GM23338 (cell line): ENCODE measurements at places on chromosomes 4 and X.

GRCh38 chr4:5524446-5525299 lies 183.7 kb downstream of the EVC2 start:
- peak; percentile 8 for DNase-seq

DNA sequence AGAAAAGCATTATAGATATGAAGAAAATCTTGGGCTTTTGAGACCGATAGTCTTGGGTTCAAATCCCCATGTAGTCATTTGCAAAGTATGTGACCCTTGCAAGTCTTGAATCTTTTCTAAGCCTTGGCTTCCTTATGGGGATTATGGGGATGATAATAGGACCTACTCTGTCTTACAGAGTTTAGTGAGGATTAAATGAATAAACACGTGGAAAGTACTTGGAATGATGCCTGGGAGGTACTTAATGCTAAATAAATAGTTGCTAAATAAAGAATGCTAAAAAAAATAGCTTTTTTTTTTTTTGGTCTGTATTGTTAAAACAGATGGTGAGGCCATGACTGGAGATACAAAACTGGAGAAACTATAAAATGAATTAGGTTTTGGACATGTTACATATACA lies 292.7 kb downstream of the GPAT3 start:
- DNase-seq = no peak

- DNase-seq = no peak
Observed at GRCh38 chrX:48933757-48934156, 14.9 kb upstream of the PIM2 start.

DNA sequence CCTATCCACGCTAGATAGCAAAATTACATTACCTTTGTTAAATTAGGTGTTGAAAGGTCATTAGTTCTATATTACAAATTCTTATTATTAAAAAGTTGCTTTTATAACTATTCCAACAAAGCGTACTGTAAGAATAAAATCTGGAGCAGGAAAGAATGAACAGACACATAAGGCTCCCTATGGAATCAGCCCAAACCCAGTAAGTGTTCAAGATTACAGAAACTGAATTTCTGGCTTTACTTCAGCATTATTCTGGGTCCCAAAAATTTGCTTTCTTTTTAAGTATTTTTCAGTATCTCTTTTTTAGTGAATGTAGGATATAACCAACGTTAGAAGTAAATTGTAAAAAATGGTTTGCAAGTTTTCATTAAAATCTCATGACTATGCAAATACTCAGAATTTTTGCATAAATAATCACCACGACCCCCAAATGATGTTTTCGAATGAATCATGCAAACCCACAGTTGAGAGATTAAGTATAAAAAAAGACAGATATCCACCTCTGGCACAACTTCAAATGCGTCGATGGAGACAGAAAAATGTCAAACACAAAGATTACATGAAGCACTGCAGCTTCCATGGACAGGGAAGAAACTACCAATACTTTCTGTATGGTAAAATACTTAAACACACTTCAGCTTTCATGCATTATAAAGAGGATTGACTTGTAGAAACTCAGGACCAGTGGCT lies 238.5 kb downstream of the RASL11B start:
- no peak for DNase-seq

DNA sequence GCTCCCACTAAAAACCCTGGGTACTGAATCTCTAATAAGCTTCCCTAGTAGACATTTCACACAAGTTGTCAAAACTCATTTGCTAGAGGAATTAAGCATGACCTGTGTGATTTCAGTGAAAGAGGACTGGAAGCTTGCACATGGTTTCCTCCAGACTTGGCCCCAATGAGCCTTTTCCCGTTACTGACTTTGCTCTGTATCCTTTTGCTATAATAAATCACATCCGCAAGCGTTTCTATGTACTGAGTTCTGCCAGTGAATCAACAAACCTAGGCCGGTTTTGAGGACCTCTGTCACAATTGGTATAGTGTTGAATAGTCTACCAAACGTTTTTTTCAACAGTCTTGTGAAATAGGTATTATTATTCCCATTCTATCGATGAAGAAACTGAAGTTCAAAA lies 8.2 kb downstream of the ATP11C start:
- no peak for DNase-seq

- DNase-seq = no peak
Observed at GRCh38 chr4:7807351-7807921, 132.2 kb downstream of the AFAP1 start.

- DNase-seq = no peak
Observed at GRCh38 chrX:392575-392846, 5.8 kb upstream of the PPP2R3B start.

- DNase-seq = no peak
Observed at GRCh38 chrX:42567268-42567667, 210.7 kb downstream of the PPP1R2C start.

- DNase-seq = no peak
Observed at GRCh38 chr4:43567644-43568043, 675.1 kb downstream of the GRXCR1 start.

- peak; percentile 83 for DNase-seq
Observed at GRCh38 chr4:109406337-109406931, 27.2 kb upstream of the SEC24B start.

DNA sequence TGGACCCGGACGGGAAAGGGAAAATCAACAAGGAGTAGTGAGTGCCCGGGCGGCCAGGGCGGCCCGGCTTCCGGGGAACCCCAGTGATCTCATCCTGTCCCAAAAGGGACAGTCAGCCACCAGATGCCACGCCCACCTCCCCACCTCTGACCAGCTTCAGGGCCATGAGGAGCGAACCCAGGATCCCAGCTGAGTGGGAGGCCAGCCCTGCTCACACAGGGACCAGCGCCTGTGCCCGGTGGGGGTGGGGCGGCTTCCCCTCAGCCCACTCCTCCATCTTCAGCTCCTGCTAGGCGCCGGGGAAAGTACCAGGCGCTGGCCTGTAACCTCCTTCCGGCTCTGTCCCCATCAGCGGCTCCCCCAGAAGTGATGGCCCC lies 6.2 kb downstream of the MYL5 start:
- peak; percentile 64 for DNase-seq

GRCh38 chrX:19198473-19198872 lies 76.2 kb upstream of the ADGRG2 start:
- no peak for DNase-seq

- DNase-seq = peak; percentile 62
Observed at GRCh38 chrX:41781500-41781899, 57.5 kb downstream of the GPR82 start.

DNA sequence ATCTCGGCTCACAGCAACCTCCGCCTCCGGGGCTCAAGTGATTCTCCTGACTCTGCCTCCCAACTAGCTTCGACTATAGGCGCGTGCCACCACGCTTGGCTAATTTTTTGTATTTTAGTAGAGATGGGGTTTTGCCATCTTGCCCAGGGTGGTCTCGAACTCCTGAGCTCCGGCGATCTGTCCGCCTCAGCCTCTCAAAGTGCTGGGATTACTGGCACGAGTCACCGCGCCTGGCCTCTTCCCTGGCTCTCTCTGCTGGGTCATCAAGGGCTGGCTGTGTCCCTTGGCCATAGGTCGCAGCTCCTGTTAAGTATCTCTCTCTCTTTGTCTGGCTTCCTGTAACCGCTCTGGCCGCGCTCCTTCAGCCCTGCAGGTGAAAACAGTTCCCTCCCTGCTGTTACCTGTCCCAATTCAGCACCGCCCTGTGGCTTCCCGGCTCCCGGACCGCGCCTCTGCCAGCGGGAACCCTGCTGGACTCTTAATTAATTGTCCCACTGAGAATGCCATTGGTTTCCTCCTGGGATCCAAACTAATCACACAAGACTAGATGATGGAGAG lies 1.3 kb upstream of the RGS12 start:
- peak; percentile 70 for DNase-seq

- no peak for DNase-seq
Observed at GRCh38 chr4:8284391-8284790, 14.8 kb downstream of the HTRA3 start.

DNA sequence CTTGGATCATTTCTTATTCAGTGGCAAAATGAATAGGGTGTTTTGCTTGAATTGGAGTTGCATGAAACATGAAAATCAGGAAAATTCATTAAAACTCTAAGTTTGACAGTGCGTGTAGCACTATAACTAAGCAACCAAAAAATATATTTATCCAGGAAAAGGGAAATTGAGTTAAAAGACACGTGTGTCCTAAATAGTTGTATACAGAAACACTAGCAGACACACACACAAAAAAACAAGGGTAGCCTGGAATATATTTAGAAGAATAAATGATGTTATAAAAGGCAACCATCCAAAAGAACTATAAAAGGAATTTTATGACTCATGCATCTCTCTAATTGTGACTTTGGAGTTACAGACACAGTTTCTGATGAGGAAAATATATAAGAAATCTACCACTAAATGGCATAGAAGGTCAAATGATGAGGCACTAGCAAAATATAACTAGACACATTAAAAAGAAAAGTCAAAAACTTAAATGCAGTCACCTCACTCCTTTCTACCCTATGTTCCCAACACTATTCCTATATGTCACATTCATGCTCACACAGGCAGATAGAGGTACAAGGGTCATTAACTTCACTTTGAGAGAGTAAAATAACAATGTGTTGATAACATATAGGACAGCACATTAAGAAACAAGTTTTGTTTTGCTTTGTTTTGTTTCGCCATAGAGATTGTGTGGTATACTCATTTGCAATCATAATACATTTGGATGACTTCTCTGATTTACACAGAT lies 793.6 kb upstream of the INTU start:
- DNase-seq = no peak

DNA sequence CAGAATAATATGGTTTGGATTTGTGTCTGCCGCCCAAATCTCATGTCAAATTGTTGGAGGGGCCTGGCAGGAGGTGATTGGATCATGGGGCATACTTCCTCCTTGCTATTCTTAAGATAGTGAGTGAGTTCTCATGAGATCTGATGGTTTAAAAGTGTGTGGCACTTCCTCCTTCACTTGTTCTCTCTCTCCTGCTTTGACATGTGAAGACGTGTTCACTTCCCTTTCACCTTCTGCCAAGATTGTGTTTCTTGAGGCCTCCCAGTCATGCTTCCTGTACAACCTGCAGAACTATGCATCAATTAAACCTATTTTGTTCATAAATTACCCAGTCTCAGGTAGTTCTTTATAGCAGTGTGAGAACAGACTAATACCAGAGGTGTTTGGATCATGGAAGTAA lies 325.7 kb upstream of the GIMD1 start:
- no peak for DNase-seq

DNA sequence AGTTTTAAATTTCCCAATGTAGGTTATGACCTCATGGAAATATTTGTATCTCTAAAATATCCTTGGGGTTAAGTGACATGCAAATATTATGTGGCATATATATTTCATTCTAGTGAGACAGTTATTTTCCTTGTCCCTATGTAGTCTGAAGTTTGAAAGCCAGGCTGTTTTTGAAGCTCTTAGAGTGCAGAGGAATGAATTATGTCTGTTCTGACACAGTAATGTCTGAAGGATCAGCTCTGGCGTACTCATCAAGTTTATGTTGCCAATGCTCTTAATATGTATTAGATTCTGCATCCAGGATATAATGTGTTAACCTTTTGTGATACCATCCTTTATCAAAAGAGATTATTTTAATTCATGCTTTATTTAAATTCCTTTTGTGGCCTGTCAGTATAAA lies 355.8 kb downstream of the PCDH7 start:
- DNase-seq = no peak

DNA sequence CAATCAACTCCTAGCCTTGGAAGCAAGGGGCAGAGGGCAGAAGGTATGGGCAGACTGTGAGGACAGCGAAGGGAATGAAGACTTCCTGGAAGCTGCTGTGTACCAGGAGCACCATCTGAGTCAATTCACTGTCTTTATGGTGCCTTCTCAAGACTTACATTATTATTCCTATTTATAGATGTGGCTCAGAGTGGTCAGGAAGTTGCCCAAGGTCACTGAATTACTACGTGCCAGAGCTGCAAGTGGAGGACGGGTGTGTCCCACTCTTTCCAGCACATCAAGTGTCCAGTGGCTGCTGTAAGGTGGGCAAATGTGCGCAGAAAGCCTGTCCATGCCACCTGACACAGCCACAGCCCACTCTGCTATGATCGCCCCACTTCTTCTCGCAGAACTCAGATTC lies 32.0 kb downstream of the SMPX start:
- DNase-seq = no peak

GRCh38 chrX:117969328-117969727 lies 147.3 kb downstream of the KLHL13 start:
- DNase-seq = no peak

GRCh38 chr4:91345632-91346031 lies 958.1 kb upstream of the GRID2 start:
- DNase-seq = no peak

DNA sequence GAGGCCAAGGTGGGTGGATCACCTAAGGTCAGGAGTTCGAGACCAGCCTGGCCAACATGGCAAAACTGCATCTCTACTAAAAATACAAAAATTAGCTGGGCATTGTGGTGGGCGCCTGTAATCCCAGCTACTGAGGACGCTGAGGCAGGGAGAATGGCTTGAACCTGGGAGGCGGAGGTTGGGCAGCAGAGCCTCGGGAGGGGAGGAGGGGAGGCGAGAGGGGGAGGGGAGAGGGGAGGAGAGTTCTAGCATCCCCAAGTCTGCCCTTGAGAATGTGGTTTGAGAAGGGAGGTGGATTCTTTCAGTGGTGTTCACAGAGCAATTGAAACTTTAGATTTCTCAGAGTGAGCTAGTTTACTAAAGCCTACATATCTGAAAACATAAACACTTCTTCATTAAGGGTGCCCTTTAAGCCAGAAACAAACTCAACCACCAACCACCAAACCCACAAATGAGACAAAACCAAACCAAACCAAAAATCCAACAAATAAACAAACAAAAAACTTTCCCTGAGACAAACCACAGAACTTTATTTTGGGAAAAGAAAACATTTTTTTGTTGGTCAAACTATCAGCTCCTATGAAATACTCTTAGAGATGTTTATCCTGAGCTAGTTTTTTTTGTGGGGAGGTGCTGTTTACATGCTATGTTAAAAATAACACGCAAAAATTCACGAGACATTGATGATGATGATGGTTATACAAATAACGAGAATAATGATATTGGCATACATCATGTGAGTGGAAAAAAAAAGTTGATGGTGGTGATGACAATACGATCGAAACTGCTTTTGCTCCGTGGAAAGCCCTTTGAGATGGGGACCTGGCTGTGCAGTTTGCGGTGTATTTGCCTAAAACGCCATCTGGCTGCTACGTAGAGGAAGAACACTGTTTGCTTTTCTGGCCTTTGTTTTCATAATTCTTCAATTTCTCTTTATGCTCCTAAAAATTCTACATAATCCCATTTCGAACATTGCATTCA lies 98.2 kb upstream of the PRKX start:
- peak; percentile 36 for DNase-seq

GRCh38 chr4:27429364-27429871 lies 568.8 kb downstream of the STIM2 start:
- no peak for DNase-seq

- no peak for DNase-seq
Observed at GRCh38 chrX:7059214-7059838, 88.2 kb upstream of the STS start.

DNA sequence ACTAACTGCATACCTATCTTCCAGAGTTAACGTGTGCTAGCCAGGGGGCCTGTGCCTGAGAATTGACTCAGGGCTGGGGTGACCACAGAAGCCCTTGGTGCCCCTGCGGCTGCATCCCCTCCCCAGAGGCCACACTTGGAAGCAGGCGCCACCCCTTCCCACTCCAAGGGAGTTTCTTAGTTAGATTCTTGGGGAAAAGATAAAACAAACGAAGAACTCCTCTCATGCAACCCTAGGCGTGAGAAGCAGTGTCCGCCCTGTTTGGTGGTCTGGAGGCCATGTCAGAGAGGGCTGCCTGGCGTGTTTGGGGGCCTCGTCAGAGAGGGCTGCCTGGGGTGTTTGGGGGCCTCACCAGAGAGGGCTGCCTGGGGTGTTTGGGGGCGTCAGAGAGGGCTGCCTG lies 50.3 kb upstream of the HGFAC start:
- no peak for DNase-seq

GRCh38 chr4:5036239-5036638 lies 15.0 kb upstream of the STK32B start:
- DNase-seq = no peak

- peak; percentile 18 for DNase-seq
Observed at GRCh38 chrX:43836435-43837184, 45.6 kb downstream of the MAOB start.
